ENCODE measurements at places on chromosomes 11 and 22. TPM values are rescaled to one million over a fixed set of nuclear protein-coding genes. Genes with fewer than 3 reads are reported as not detected.

- no peak overlapping the region for H3K27ac ChIP-seq
- H3K4me3 ChIP-seq, result no peak overlapping the region
- no peaks in the 10 kb centered on the region for H3K4me1 ChIP-seq
- no peaks in the 10 kb centered on the region for H3K36me3 ChIP-seq
Measured at GRCh38 chr11:117419482-117420142, 92.0 kb downstream of the CEP164 start.

GRCh38 chr11:121389651-121390050, 62.5 kb upstream of the SORL1 start:
- H3K27me3 ChIP-seq, result peaks cover 33% of the 10 kb centered on the region
- no peak overlapping the region for H3K4me3 ChIP-seq
- H3K27ac ChIP-seq, result no peak overlapping the region
- no peaks in the 10 kb centered on the region for H3K4me1 ChIP-seq
- no peak for DNase-seq

DNA sequence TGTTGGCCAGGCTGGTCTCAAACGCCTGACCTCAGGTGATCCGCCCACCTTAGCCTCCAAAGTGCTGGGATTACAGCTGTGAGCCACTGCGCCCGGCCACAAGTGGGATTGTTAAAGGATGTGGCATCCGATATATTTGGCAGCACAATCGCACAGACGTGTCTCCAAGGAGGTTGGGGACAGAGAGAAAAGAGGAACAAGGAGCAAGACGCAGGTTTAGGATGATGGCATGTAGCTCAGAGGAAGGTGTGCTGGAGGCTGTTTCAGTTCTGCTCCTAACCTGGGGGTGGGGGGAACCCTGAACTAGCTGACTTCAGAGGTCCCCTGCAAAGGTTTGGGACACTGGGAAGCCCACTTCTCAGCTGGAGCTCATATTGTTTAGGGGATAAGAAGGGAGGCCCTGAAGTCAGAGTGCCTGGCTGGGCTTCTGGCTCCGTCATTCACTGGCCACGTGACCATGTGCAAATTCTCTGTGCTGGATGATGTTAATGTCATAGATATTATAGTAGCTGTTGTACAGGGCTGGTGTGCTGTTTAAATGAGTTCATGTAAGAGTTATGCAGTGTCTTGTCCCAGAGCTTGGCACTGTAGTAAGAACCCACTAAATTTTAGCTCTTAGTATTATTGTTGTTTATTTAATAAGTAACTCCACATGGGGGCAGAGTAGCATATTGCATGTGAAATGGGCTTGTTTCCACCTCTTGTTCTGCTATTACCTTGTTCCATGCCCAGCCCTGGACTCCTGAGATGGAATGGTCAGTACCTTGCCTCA, 129.7 kb downstream of the ST3GAL4 start:
- peaks cover 9% of the 10 kb centered on the region for H3K4me1 ChIP-seq
- no peaks in the 10 kb centered on the region for H3K36me3 ChIP-seq
- no peak for DNase-seq
- no peak overlapping the region for H3K4me3 ChIP-seq

- peaks cover 20% of the 10 kb centered on the region for H3K4me1 ChIP-seq
- no peaks in the 10 kb centered on the region for H3K27me3 ChIP-seq
- H3K27ac ChIP-seq, result no peak overlapping the region
- H3K36me3 ChIP-seq, result no peaks in the 10 kb centered on the region
Measured at GRCh38 chr11:64006398-64006797, 20.2 kb downstream of the OTUB1 start.

- peaks cover 10% of the 10 kb centered on the region for H3K4me1 ChIP-seq
- H3K36me3 ChIP-seq, result no peaks in the 10 kb centered on the region
- H3K4me3 ChIP-seq, result no peak overlapping the region
- DNase-seq, result peak; percentile 36
- no peak overlapping the region for H3K27ac ChIP-seq
- H3K27me3 ChIP-seq, result no peaks in the 10 kb centered on the region
Measured at GRCh38 chr22:50683994-50684371, 11.4 kb downstream of the SHANK3 start.

DNA sequence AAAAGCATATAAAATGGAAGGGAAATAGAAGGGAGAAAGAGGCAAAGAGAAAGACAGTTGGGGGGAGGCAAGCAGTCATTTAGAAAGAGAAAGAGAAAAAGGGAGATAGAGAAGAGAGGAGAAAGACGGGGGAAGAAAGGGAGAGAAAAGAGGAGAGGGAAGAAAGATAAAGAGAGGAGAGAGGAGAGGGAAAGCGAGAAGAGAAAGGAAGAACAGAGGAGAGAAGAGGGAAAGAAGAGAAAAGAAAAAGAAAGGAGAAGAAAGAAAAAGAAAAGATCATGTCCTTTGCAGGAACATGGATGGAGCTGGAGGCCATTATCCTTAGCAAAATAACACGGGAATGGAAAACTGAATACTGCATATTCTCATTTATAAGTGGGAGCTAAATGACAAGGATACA, 247.7 kb downstream of the MIAT start:
- DNase-seq, result no peak

GRCh38 chr11:100190395-100190794, 496.7 kb upstream of the ARHGAP42 start:
- H3K36me3 ChIP-seq, result no peaks in the 10 kb centered on the region
- no peak overlapping the region for H3K4me3 ChIP-seq
- no peaks in the 10 kb centered on the region for H3K4me1 ChIP-seq
- no peak overlapping the region for H3K27ac ChIP-seq
- no peak for DNase-seq
- no peaks in the 10 kb centered on the region for H3K27me3 ChIP-seq

DNA sequence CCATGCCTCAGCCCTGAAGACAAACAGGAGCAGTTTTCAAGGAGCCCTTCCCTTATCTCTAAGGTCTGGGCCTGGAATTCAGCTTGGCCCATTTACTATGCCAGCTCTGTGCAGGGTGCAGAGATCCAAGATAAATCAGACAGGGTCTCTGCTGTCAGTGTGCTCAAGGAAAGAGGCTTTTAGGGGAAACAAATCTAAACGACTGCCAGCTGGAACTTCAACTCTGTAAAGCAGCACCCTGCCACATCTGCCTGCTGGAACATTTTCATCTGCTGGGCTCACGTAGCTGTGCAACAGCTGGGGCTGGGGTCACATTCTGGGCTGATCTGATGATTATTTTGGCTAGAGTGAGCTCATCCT, 19.8 kb upstream of the EHF start:
- H3K27ac ChIP-seq, result no peak overlapping the region
- DNase-seq, result no peak
- H3K4me1 ChIP-seq, result peaks cover 10% of the 10 kb centered on the region
- H3K4me3 ChIP-seq, result no peak overlapping the region
- no peaks in the 10 kb centered on the region for H3K36me3 ChIP-seq

DNA sequence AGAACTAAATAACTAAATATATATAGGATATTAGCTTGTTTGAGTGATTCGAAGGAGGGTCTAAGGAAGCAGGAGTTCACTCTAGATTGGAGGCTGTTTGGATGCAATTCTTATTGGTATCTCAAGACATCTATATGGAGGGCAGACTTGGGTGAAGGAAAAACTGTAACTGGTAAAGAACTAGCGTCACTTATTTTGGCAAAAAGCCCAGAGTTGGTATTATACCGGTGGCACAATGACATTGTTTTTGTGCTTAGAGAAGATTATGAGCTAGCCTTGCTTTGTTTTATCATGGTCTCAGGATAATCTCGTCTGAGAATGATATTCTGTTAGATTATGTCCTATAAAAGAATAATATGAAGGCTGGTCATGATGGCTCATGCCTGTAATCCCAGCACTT, 6.0 kb upstream of the SLC35F2 start:
- H3K27ac ChIP-seq, result no peak overlapping the region
- H3K4me1 ChIP-seq, result peaks cover 3% of the 10 kb centered on the region
- no peaks in the 10 kb centered on the region for H3K36me3 ChIP-seq
- no peaks in the 10 kb centered on the region for H3K27me3 ChIP-seq

GRCh38 chr11:27421819-27422494, 50.6 kb downstream of the LGR4 start:
- H3K4me3 ChIP-seq, result no peak overlapping the region
- peaks cover 35% of the 10 kb centered on the region for H3K4me1 ChIP-seq
- H3K36me3 ChIP-seq, result no peaks in the 10 kb centered on the region
- no peaks in the 10 kb centered on the region for H3K27me3 ChIP-seq

- DNase-seq, result no peak
- H3K27me3 ChIP-seq, result no peaks in the 10 kb centered on the region
- peaks cover 6% of the 10 kb centered on the region for H3K4me1 ChIP-seq
- no peak overlapping the region for H3K4me3 ChIP-seq
- H3K36me3 ChIP-seq, result peaks cover 5% of the 10 kb centered on the region
- no peak overlapping the region for H3K27ac ChIP-seq
Measured at GRCh38 chr22:29126670-29127395, 54.0 kb downstream of the KREMEN1 start.

- H3K27ac ChIP-seq, result peak overlapping the region; percentile 86
- H3K4me1 ChIP-seq, result peaks cover 20% of the 10 kb centered on the region
- H3K36me3 ChIP-seq, result no peaks in the 10 kb centered on the region
- H3K4me3 ChIP-seq, result no peak overlapping the region
- peaks cover 16% of the 10 kb centered on the region for H3K27me3 ChIP-seq
- DNase-seq, result no peak
Measured at GRCh38 chr22:26322179-26322905, 106.7 kb upstream of the ASPHD2 start.

DNA sequence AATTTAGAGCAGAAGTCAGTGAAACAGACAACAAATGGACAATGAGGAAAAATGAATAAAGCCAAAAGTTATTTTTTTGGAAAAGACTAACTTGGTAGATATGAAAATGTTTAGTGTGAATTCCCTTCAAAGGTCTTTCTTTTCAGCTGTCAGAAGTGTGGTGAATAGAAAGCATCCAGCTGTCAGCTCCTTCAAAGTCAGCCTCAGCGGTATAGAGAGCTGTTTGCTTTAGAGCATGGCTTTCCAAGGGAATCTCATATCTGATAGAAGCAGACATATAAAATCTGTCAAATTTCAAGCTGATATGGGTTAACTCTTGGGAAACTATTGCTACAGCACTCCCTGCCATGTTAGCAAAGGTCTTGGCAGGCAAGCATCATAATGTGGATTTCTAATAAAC, 309.3 kb downstream of the CASP12 start:
- H3K36me3 ChIP-seq, result no peaks in the 10 kb centered on the region
- peaks cover under 1% of the 10 kb centered on the region for H3K27me3 ChIP-seq
- no peak overlapping the region for H3K27ac ChIP-seq
- no peak overlapping the region for H3K4me3 ChIP-seq

- H3K27me3 ChIP-seq, result no peaks in the 10 kb centered on the region
- no peak for DNase-seq
- no peak overlapping the region for H3K27ac ChIP-seq
- H3K4me1 ChIP-seq, result peaks cover 10% of the 10 kb centered on the region
- H3K4me3 ChIP-seq, result no peak overlapping the region
- H3K36me3 ChIP-seq, result peaks cover 5% of the 10 kb centered on the region
Measured at GRCh38 chr11:108788565-108789199, 123.8 kb downstream of the DDX10 start.

DNA sequence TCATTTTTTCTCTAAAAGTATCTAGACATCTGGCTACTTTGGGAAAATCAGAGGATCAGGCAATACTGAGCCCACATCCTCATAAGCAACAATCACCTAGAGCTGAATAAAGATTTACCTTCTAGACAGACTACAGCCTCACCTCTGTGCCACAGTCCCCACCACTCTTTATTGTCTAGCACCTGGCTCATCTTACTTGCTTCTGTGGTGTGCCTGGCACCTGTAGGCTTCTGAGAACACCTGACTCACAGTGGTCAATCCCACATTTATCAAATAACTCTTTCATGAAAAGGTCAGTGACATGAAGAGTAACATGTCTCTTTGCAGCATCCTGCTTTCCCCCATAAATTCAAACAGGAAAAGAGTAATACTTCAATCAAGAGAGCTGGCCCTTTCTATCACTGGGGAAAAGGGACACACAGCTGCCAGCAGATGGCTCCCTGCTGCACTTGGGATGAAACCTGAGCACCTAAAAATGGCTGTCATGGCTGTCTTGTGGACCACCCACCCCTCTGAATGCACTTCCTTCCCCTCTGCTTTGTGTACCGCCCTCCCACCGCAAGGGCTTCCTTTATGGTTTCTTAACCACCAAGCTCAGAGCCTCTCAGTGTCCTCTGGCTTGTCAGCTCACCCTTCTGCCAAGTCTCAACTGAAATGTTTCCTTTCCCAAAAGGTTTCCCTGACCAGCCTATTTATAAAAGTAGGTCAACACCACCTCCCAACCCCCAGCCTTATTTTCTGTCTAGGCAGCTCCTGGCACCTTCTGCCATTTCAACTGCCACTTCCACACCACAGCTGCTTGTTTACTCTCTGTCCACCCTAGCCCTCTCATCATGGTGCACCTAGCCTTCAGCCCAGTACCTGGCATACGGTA, 9.3 kb downstream of the TFIP11 start:
- no peaks in the 10 kb centered on the region for H3K27me3 ChIP-seq
- peaks cover 48% of the 10 kb centered on the region for H3K36me3 ChIP-seq
- H3K27ac ChIP-seq, result peak overlapping the region; percentile 30
- no peak overlapping the region for H3K4me3 ChIP-seq
- H3K4me1 ChIP-seq, result peaks cover 18% of the 10 kb centered on the region

GRCh38 chr11:113906038-113906437, 1.4 kb downstream of the HTR3B start:
- DNase-seq, result no peak
- no peak overlapping the region for H3K4me3 ChIP-seq
- H3K4me1 ChIP-seq, result no peaks in the 10 kb centered on the region

DNA sequence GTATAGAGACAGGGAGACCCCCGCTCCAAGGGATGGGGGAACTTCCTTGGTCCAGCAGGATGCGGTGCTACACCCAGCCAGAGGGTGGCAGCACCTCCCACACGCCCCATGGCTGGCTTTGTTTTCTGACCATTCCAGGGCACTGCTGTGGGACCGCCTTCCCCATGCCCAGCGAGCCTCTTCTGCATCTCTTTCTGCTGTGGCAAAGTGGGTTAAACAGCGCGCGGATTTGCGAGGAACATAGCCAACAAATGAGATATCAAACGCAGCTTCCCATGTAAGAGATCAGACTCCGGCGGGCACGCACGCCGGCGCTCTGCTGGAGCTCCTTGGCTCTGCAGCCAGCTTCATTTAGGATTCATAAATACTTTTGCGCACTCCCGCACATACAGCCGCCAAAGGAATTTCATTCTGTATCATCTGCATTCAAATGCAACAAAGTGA, 485.8 kb upstream of the CADM1 start:
- no peaks in the 10 kb centered on the region for H3K36me3 ChIP-seq
- DNase-seq, result no peak
- no peak overlapping the region for H3K4me3 ChIP-seq
- H3K27ac ChIP-seq, result no peak overlapping the region

GRCh38 chr11:3807909-3808860, at the start of gene PGAP2:
Gene PGAP2 (plus strand): TSS chr11:3808560. CDS start chr11:3811260, 2,700 bp downstream.
- peak within 1 kb of the TSS; percentile 96 for H3K4me3 ChIP-seq
- H3K27ac ChIP-seq, result peak within 1 kb of the TSS; percentile 75
- no peaks in the 10 kb centered on the region for H3K36me3 ChIP-seq
- H3K4me1 ChIP-seq, result peaks cover 18% of the 10 kb centered on the region

- H3K27me3 ChIP-seq, result no peaks in the 10 kb centered on the region
- H3K36me3 ChIP-seq, result no peaks in the 10 kb centered on the region
- no peak for DNase-seq
- H3K4me3 ChIP-seq, result no peak overlapping the region
- peaks cover 34% of the 10 kb centered on the region for H3K4me1 ChIP-seq
Measured at GRCh38 chr11:10844356-10844755, 13.5 kb downstream of the ZBED5 start.

GRCh38 chr22:49011379-49011768, 816.3 kb downstream of the BRD1 start:
- H3K27me3 ChIP-seq, result peaks cover 3% of the 10 kb centered on the region
- H3K4me3 ChIP-seq, result no peak overlapping the region
- peaks cover 15% of the 10 kb centered on the region for H3K4me1 ChIP-seq
- no peaks in the 10 kb centered on the region for H3K36me3 ChIP-seq
- no peak overlapping the region for H3K27ac ChIP-seq

Gene CENPM
- total RNA-seq, result 3.3 TPM

Gene IRAG1
- 50.6 TPM for total RNA-seq

Gene C11orf42
- total RNA-seq, result not detected

Gene OR6T1
- total RNA-seq, result not detected

Gene PDGFD
- total RNA-seq, result 0.45 TPM

Gene DYNC2H1
- 7.2 TPM for total RNA-seq

Gene SPDYC
- not detected for total RNA-seq

Gene AIFM3
- not detected for total RNA-seq

Gene CHKB
- 47.9 TPM for total RNA-seq

Gene SCO2
- 5.4 TPM for total RNA-seq

Gene ASCL2
- not detected for total RNA-seq
